ENCODE measurements at places on chromosomes 4 and X.
A peak's percentile ranks its signal among the peaks of the same experiment; 100 is the strongest.

DNA sequence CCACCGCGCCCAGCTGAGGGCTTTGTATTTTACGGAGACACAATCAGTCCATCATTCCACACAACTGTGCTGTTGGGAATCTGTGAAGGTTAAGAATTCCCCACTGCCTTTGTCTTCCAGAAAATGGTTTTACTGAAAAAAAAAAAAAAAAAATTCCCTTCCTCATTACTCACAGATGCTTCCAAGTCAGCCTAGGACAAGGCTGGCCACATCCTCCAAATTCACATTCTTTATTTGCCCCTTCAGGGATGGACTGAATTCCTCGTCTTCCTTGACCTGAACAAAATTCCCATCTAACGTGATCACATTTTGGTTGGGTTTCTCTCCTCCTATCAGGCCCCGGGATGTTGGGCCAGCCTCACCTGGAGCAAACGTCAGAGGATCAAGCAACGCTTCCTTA lies 130.3 kb downstream of the DHRSX start:
- peak; percentile 75 for DNase-seq

DNA sequence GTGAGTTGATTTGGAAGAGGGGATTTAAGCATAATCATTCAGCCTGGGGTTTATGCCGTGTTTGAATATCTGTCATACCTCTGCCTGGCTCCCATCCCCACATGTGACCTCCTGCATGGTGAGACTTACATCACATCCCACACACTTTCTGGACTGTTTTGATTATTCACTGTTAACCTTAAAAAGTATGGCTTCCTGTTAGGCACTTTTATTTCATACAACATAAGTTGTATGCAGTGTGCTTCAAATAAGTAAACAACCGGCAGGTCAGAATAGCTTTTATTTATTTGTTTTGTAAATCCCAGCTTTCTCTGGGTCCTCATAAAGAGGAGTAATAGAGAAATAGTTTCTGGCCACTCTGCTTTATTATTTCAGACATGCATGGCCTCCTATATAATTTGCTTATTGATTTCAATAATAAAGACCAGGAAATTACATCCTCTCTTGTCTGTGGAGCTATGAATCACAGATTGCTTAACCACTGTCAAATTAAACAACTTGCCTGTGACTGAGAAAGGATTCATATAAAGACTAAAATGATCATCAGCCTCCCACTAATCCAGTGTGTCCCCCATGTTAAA lies 376.8 kb upstream of the ZFP42 start:
- DNase-seq, result peak; percentile 34

DNA sequence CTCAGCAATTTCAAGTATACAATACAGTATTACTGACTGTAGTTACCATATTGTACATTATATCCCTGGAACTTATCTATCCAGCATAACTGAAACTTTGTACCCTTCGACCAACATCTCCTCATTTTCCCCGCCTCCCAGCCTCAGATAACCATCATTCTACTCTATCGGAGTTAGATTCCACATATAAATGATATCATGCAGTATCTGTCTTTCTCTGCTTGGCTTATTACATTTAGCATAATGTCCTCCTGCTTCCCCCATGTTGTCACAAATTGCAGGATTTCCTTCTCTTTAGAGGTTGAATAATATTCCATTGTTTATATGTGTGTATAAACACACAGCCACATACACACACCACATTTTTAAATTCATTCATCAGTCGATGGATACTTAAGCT lies 218.1 kb downstream of the MAML3 start:
- DNase-seq, result no peak

DNA sequence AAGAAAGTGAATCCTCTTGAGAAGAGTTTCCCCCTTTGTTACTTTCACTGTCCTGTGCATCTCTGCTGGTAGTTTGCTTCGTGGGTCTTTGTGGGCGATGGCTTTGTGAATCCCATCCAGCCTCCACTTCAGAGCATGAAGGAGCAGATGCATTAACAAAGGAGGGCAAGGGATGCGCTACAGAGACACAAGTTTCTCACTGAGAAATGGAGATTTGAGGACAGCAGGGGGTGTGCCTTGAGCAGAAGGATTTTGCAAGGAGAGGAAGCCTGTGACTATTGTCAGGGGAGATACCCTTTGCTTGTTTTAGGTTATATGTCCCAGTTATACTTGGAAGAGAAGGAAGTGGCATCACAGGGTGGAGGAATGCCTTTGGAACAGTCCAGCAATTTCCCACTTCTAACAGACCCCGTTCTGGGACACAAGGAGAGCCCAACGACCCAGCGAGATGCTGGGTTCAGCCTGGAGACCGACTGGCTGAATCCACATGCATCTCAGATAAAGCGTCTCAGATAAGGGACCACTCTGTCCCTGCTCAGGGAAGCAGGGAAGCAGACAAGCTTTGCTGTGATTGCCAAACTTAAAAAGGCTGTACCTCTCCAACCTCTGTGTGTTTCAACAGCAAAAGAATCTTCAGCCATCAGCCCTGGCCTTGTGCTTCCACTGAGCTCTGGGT lies 314.6 kb upstream of the GATB start:
- DNase-seq, result no peak

DNA sequence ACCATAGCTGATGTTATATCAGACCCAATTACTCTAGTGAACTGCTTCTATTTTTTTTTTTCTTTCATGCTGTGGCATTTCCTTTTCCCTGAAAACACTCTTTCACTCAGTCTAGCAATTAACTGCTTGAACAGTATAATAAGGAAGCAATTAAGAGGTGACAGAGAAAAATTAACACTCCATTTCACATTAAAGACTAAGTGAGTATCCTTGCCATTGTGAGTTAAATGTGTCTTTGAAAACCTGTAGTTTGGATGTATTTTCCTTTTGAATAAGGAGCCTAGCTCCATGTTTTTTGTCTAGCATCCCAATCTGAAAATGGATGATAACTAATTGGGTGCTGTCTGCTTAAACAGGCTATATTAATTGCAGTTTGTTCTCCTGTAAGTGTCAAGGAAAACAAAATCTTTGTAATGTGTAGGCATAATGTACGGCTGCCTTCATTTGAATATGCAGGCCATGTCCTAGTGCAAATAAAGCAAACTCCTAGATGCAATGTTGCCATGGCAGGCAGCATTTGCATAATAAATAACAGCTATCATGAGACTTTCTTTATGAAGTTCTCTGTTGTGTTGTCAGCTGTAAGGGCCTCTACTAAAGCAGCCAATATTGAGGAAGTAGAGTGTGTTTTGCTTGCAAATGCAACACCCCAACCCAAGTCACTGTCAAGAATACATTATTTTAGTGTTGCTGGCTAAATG lies 416.7 kb downstream of the ZIC3 start:
- no peak for DNase-seq

GRCh38 chrX:15530318-15530717 lies 29.7 kb downstream of the BMX start:
- no peak for DNase-seq

- peak; percentile 47 for DNase-seq
Measured at GRCh38 chr4:1945124-1945895, 63.5 kb downstream of the NELFA start.

- DNase-seq, result no peak
Measured at GRCh38 chr4:38764277-38764676, 18.5 kb downstream of the TLR10 start.

DNA sequence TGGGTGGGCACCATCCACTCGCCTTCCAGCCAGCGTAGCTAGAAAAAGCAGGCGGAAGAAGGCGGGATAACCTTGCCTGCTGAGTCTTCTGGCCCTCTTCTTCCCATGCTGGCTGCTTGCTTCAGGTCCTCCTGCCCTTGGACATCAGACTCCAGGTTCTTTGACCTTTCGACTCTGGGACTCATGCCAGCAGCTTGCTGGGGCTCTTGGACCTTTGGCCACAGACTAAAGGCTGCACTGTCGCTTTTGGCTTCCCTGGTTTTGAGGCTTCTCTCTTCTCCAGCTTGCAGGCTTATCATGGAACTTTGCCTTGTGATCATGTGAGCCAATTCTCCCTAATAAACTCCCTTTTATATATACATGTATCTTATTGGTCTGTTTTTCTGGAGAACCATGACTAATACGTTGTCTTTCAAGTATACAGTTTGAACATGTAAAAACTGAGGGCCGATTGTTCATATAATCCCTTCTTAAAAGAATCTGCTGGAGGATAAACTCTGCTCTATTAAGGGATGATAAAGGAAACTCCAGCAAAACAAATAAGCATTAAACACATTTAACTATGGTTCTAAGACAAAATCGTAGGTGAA lies 116.6 kb upstream of the LCORL start:
- DNase-seq, result no peak

DNA sequence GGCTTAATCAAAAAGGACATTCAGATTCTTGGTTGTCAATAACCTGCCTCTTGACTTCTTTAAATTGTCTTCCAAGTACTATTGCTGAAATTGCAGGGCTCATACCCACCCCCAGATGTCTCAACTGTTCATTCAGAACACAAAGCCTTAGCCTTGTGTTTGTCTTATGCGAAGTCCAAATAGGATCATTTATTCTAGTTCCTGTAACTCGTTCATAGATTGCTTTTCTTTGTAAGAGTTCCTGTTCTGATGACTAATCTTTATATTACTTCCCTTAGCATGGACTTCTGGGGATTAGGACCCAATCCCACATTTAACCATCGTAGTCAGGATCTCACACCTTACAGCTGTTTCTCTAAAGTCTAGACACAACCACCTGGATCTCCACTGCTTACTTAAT lies 226.0 kb downstream of the VEGFC start:
- DNase-seq, result no peak

DNA sequence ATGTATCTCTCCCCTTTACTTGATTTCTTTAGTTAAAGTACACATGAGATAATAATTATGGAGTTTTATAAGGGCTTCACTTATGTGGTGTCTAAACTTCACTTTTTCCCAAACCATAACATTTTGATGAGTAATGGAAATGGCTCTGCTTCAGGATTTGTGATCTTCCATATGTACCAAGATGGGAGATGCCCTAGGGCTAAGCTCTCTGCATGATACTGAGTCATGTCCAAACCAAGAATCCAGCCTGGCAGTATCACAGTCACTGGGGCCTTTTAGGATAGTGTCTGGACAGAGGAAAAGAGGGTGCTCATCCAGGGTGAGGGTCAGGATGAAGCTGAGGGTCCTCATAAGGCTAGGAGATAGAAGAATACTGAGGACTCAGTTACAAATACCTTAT lies 47.9 kb upstream of the PAGE3 start:
- no peak for DNase-seq

GRCh38 chr4:133513901-133514300 lies 364.8 kb downstream of the PCDH10 start:
- DNase-seq, result peak; percentile 8

GRCh38 chrX:11766487-11766886 lies 8.4 kb downstream of the MSL3 start:
- no peak for DNase-seq

- no peak for DNase-seq
Measured at GRCh38 chrX:65674204-65674893, 6.9 kb downstream of the MSN start.

- peak; percentile 73 for DNase-seq
Measured at GRCh38 chrX:150934453-150934852, 36.0 kb upstream of the CD99L2 start.

- DNase-seq, result no peak
Measured at GRCh38 chrX:23656091-23656490, 11.2 kb upstream of the PRDX4 start.

- DNase-seq, result no peak
Measured at GRCh38 chr4:74315376-74315775, 7.1 kb downstream of the EPGN start.

DNA sequence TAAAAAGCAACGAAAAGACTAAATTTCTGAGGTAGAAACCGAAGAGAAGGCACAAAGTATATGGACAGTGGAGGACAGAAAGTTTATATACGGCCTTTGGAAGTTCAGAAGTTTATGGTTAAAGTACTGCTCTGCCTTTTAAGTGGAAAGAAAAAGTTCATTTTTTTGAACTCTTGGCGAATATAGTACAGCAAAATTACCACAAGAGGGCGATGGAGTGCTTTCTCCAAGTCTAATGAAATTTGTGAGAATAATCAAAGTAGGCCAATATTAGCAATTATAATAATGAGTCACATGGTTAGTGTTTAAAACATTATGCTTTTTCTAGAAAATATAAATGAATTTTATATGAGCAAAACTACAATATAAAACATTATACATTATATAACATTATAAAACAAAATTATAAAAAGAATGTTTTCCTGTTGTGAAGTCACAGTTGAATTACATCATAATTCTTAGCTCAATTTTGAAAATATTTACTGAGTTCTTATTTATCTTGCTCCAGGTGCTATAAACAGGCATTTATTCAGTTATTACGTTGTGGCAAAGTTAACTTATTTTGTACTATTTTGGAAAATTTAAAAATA lies 136.2 kb upstream of the BMPR1B start:
- DNase-seq, result peak; percentile 65

DNA sequence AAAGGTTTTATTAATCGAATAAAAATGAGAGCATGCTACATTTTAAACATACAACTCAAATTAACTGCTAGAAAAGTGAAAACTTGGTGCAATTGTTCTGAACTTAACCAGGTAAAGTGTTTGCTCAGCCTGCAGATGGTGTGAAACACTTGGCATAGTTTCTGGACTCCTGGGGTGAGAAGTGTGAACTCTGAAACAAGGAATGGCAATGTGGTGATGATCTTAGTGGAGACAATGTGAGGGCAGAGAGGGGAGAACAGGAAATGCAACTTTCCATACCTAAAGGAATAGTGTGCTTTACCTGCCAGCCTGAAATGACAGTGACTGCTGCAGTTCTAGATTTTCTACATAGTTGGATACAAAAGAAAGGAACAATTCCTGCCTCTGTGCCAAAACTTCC lies 57.4 kb downstream of the CCSER1 start:
- no peak for DNase-seq

DNA sequence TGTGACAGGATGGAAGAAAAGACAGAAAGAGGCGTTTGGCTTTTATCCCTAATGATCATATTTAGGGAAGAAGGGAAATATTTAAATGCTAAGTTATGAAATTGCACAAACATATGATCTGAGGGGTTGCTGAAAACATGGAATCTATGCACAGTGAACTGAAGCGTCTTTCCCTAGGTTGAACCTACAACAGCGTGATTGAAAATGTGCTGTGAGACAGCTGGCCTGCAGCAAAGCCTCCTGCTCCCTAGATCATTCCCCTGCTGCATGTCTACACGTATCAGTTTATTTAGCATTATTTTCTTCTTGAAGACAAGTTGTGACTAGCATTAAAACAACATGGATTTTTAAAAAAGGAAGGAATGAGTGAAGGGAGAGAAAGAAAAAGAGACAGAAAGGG lies 272.5 kb upstream of the TRAM1L1 start:
- DNase-seq, result no peak

GRCh38 chrX:37578045-37578444 lies 6.6 kb downstream of the LANCL3 start:
- DNase-seq, result peak; percentile 57

GRCh38 chrX:53291596-53291995 lies 10.2 kb upstream of the IQSEC2 start:
- no peak for DNase-seq

GRCh38 chr4:56976837-56977320 lies 527 bp downstream of the NOA1 start:
- no peak for DNase-seq
